Purkinje cell (primary cell): ENCODE measurements at places on chromosomes 11 and 22. TPM values are rescaled to one million over a fixed set of nuclear protein-coding genes. Genes with fewer than 3 reads are reported as not detected.

The OR5B21 gene
- not detected in 2 replicates for polyA plus RNA-seq

The C22orf42 gene
- not detected in 2 replicates for polyA plus RNA-seq

The BRMS1 gene
- polyA plus RNA-seq: 2.6 and 6.8 TPM in 2 replicates

The AP5B1 gene
- 0.08 and 0.35 TPM in 2 replicates for polyA plus RNA-seq

The ALG8 gene
- polyA plus RNA-seq: 59.1 and 75.9 TPM in 2 replicates

The BBOX1 gene
- 2.6 and 3.7 TPM in 2 replicates for polyA plus RNA-seq

The CSNK2A3 gene
- 2.1 and 4.1 TPM in 2 replicates for polyA plus RNA-seq

The BDNF gene
- polyA plus RNA-seq: 0.91 and 3.8 TPM in 2 replicates

The P2RY2 gene
- not detected in 2 replicates for polyA plus RNA-seq

The METTL15 gene
- polyA plus RNA-seq: 4.9 and 8.9 TPM in 2 replicates

The MUC6 gene
- not detected in 2 replicates for polyA plus RNA-seq

The CNGA4 gene
- polyA plus RNA-seq: not detected in 2 replicates

The NRXN2 gene
- 1.7 and 3.1 TPM in 2 replicates for polyA plus RNA-seq
